Activated T-helper 1 cell treated with anti-CD3 and anti-CD28 coated beads, Interleukin-2, amount 50 U/mL, for 16 hours (primary cell): ENCODE measurements at places on chromosomes 3 and 15.

DNA sequence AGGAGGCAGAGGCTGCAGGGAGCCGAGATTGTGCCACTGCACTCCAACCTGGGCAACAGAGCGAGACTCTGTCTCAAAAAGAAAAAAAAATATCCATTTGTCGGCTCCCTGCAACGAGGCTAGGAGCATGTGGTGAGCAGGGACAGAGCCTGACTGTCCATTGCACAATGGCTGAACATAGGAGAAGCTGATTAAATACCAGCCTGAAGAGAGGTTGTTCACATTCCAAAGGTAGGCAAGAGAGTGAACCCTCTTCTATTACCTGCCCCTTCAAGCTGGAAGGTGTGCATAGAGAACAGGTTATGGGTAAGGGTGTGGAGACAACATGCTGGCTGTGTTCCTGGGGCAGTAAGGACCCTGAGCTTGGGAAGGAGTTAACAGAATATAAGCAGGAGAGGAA is 78.7 kb downstream of the DAPK2 start:
- no peak for DNase-seq

- no peak for DNase-seq
Measured at GRCh38 chr3:13019243-13020095, 53.8 kb downstream of the IQSEC1 start.

DNA sequence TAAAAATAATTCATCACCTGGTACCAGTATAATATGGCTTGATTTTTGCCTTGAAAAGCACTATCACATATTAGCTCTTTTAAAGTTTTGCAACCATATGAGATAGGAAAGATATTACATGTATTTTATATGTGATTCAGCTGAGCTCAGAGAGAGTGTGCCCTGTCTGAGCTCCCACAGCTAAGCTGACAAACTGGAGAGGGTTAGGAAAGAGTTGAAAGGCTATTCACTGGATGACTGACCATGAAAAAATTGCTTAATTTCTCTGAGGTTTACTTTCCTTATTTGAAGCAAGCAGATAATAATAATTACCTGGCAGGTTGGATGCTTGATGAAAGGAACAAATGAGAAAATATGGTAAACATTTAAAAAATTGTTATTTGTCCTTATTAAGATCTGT is 97.4 kb upstream of the CCDC80 start:
- DNase-seq, result no peak

- DNase-seq, result no peak
Measured at GRCh38 chr3:100047455-100048141, 66.7 kb downstream of the FILIP1L start.

DNA sequence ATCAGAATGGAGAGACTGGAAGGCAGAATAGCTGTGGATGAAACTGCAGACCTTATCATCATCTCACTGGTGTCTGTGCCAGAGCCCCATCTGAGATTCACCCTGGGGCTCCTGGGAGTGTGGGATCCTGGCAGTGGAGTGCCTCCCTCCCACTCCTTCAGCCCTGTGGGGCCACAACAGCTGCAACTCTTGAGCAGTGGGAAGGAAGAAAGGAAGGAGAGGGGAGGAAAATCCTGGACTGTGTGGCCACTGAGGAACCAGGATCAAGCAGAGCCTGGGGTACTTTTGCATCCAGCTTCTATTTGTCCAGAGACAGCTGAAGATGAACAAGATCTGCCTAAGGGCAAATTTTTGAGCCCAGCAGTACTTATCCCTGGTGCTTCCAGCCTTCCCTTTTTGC is 13.1 kb upstream of the ALDH1A2 start:
- DNase-seq, result no peak

- DNase-seq, result no peak
Measured at GRCh38 chr3:172853921-172854666, 103.6 kb downstream of the ECT2 start.

- DNase-seq, result no peak
Measured at GRCh38 chr3:178393824-178394223, 142.4 kb upstream of the KCNMB2 start.
